ENCODE measurements at places on chromosomes 3 and 15.

GRCh38 chr3:55624238-55624637, 137.1 kb upstream of the WNT5A start:
- peak; percentile 74 for DNase-seq

DNA sequence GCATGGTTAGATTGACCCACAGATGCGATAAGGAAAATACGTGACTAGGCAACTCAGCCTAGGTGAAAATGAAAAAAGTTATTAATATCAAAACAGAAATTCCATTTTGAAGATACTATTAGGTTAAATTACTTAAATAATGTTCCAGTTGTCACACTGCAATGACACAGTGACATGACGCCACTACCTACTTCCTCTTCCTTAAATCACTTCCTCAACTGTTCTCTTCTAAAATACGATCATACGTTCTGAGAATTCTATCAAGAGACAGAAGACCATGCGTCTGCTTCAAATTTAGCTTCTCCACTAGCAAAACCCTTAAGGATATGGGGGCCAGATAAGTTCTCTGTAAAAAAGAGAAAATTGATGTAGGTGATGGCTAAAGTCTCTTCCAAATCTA, 18.2 kb downstream of the CMTM6 start:
- no peak for DNase-seq

DNA sequence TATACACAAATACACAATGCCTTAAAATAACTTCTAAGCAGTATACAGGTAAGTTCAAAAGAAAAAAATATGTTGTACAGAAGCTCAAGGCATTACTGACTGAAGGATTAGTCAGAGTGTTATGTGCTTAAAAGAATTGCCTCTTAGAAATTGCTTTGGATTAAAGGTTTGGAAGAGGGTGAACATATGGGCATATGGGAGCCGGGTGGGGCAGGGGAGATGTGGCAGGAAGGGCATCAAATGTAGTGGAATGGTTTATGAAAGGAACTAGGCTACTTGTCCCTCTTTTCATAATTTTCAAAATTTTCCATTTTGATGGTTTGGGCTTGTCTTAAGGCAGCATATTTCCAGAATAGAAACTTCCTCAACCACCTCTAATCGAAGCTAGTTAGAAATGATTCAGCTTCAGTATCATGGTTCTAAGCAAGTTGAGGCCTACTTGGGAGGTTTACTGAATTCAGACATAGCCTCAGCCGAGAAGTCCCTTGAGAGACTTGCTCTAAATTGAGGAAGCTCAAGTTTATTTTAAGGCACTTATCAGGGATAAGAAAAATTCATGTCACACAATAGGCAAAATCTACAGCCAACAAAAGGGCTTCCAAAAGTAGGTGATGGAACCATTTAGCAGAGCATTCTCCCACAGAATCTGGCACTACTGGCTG, 10.1 kb upstream of the GOLGB1 start:
- no peak for DNase-seq

DNA sequence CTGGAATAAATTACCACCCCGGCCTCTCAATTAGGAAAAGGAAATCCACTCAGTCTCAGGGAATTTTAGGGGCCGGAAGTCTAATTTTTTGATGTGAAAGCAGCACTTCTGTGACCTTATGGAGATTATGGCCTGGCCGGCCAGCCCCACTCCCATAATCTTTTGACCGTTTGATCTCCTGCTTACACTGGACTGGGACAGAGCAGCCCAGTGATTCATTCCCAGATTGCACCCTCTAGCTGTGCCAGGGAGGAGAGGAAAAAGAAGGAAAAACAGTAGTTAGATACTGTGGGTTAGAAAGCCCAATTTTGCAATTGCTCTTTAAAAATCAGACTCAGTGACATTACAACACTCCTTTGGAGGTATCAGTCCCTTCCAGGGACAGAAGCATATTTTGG, 32.4 kb downstream of the GJD2 start:
- peak; percentile 33 for DNase-seq

GRCh38 chr3:179168918-179169317, 20.8 kb downstream of the PIK3CA start:
- no peak for DNase-seq

- no peak for DNase-seq
These were observed 3.5 kb upstream of the ACAP2 start for GRCh38 chr3:195446359-195446758.

GRCh38 chr3:42772670-42773408, at the start of gene CCDC13:
CCDC13 (minus strand) TSS chr3:42773253; CDS start chr3:42758345, 14,908 bp downstream.
- peak; percentile 77 for DNase-seq

GRCh38 chr15:72116731-72117485, 1.0 kb downstream of the MYO9A start:
- DNase-seq, result no peak

DNA sequence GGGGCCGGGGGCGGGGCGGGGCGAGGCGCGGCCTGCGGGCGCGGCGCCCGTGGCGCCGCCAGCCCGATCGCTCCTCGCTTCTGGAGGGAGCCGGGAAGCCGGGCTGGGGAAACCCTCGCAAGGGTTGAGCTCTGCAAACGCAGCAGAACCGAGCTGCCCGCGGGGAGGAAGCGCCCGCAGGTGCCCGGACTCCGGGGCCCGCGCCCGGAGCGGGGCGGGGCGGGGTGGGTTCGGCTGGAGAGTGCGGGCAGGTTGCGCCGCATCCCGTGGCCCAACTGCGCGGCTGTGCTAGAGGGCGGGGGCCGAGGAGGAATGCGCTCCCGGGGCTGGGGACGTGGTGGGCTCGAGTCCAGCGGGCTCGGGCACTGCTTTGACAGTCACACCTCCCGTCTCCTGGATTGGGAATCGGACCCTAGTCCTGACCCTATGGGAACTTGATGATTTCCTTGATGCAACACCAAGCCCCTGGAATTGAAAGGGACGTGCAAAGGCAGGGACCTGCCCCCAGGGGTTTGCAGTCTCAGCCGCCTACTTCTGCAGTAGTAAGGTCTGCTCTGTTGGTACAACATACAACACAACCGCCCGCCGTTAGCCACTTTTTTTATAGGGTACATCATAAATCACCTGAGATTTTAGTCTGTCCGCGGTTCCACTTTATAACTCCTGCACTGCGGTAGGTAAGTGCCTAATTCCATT, 34.3 kb downstream of the ZBTB38 start:
- DNase-seq, result no peak

GRCh38 chr15:62975515-62975914, 67.0 kb upstream of the TPM1 start:
- DNase-seq, result no peak

DNA sequence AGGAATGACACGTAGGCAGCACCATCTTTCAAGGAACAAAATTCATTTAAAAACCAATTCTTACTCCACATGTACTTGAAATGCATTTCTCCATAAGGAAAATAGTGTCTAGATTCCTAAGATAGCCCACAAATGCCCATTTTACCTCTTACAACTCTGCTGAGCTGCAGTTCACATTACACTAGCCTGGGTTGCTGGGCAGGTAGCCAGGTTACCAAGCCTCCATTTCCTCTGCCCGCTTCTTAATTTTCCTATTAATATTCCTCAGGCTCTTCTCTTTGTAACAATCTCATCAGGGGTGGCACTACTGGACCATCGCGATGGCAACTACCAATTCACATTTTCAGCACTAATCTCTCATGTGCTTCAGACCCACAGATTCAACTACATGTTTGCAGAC, 10.8 kb downstream of the ATP13A3 start:
- DNase-seq, result no peak

DNA sequence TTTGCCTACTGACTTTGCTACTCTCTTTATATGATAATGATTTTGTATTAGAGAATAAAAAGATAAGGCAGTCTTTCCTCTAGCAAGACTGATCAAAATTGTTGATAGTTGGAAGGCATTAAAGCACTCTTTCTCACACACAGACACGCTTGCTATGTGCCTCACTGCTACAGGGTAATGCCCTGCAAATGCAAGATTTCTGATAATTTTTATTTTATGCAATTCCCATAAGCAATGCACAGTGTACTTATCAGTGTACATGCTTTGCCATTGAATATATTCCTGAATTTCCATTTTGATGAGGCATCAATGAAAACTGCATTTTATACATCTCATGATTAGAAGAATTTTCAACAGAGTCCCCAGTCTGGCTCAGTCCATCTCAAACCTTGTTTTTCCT, 263.2 kb downstream of the CHST2 start:
- DNase-seq, result no peak

GRCh38 chr3:179179979-179180759, 32.0 kb downstream of the PIK3CA start:
- peak; percentile 56 for DNase-seq

DNA sequence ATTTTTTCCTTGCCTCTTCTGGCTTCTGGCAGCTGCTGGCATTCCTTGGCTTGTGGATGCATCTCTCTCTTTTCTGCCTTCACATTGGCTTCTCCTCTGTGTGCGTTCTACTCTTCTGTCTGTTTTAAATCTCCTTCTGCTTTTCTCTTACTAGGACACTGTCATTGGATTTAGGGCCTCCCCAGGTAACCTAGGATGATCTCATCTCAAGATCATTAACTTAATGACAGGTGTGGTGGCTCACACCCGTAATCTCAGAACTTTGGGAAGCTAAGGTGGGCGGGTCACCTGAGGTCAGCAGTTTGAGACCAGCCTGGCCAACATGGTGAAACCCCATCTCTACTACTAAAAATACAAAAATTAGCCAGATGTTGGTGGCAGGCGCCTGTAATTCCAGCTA, 40.9 kb upstream of the ULK4 start:
- no peak for DNase-seq

GRCh38 chr3:111750278-111750884, 108.7 kb upstream of the PHLDB2 start:
- peak; percentile 70 for DNase-seq

- no peak for DNase-seq
These were observed 30.4 kb downstream of the CHRNA7 start for GRCh38 chr15:32060706-32061105.

DNA sequence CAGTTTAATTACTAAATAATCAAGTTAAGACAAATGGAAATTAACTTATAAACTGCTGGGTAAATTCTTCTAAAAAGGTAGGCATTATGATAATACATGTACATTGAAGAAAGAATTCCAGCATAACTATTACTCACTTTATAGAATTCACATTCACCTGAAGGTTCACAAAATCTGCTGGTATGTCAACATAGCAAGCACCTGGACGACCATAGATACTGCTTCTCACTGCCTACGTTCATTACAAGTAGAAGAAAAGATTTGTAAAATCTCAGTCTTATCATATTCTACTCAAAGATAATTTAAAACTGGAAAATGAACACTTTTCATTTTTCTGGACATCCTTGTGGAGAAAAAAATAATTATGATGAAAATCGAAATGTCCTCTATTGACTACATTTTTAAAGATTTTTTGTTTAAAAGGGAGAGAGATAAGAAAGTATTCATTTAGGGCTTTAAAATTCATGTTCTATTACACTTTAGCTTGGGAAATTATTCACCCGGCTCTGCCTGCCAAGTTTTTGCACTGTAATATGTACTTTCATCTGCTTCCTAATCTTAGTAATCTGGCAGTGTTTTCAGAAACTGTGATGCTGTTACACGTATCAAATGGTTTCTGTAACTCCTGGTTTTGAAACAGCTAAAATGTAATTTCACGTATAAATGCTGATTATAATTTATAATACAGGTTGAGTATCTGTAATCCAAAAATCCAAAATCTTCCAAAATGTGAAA, 16.1 kb downstream of the HACL1 start:
- no peak for DNase-seq

- DNase-seq, result no peak
These were observed 7.6 kb downstream of the NR1D2 start for GRCh38 chr3:23952646-23953045.

DNA sequence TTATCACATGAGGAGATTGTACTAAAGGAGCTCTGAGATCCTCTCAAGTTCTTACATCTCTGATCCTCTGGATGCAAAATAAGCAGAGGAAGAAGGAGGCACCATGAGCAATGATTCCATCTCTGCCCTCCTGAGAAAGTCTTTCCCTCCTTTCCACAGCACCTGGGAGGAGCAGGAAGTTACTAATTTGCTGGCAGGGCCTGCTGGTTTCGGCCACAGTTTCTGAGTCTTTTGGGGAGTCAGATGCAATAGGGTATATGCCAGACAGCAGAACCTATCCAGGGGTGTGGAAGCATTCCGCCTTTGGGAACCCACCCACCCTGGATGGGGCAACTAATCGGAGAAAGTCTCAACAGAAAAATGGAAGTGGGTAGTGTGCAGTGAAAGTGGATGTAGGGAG, 38.5 kb upstream of the SPTSSB start:
- no peak for DNase-seq

- DNase-seq, result no peak
These were observed 99.1 kb upstream of the SLC6A11 start for GRCh38 chr3:10716964-10717363.

GRCh38 chr3:100893108-100893507, 100.1 kb downstream of the ABI3BP start:
- no peak for DNase-seq

GRCh38 chr3:177802151-177802900, 605.0 kb upstream of the TBL1XR1 start:
- DNase-seq, result peak; percentile 35

DNA sequence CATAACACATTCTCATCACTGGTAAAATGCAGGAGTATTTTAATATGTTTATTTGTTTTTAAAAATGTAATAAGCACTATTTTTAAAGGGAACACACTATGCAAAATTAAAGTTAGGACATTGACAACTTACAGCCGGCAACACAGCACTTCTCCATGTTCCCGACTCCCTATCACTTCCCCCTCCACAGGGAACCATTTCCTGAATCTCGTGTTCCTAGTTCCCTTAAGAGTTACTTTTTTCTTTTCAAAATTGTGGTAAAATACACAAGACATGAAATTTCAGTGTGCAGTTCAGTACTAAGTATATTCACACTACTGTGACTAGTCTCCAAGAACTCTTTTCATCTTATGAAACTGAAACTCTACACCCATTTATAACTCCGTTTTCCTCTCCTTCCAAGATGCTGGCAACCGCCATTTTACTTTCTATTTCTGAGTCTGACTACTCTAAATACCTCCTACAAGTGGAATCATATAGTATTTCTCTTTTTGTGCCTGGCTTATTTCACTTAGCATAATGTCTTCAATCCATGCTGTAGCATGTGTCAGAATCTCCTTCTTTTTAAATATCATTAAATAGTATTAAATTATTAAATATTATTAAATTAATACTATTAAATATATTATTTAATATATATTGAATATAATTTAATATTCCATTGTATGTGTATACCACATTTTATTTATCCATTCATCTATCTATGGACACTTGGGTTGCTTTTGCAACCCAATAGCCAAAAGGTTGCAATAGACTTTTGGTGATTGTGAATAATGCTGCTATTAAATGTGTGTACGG, 25.9 kb upstream of the UBE2Q2 start:
- no peak for DNase-seq

DNA sequence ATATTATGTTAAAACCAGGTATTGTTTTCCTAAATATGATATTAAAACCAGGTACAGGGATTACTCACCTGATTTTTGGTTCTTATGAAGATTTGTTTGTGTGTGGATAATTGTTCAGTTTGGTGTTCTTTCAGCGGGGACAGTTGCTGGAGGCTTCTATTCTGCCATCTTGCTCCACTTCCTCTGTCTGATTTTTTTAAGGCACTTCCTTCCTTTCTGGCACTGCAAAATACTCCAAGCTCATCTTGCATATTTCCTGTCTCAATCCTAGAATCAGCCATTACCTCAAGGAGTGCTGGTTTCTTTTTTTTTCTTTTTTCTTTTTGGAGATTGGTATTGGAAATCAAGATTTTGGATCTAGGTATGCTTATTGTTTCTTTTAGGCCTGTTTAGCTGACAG, 229.9 kb downstream of the SV2B start:
- no peak for DNase-seq
